Central memory CD8-positive, alpha-beta T cell (primary cell): ENCODE measurements at places on chromosomes 7 and 10.
A peak's percentile ranks its signal among the peaks of the same experiment; 100 is the strongest.

DNA sequence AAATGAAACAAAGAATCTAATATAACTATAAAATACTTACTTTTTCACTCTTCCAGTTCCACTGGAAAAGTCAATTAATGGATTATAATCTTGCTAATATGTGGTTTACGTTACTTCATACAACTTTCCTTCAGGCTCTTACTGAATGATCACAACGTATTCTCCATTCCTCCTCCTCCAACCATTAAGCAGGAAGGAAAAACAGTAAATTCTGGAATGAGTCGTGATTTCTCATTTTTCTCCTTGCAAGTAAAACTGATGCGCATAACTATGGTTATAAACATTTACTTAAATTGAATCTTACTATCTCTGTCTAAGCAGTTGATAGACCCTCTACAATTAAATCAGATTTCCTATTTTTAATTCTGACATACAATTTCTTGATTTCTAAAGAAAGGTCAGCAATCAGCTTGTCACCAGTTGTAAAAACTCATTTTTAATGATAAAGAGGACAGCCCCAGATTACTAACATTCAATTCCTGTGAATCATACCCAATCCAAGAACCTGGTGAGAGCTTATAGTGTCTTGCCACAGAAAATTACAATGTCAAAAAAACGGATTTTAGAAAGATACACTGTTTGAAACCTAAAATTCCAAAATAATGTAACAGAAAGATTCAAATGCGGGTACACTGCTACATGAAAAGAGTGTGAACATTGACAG is 64.3 kb downstream of the EZH2 start:
- no peak for DNase-seq

GRCh38 chr7:39248041-39248691 is 270.5 kb downstream of the POU6F2 start:
- no peak for DNase-seq

- DNase-seq, result no peak
These were observed 27.9 kb upstream of the SH2B2 start for GRCh38 chr7:102258749-102259107.

DNA sequence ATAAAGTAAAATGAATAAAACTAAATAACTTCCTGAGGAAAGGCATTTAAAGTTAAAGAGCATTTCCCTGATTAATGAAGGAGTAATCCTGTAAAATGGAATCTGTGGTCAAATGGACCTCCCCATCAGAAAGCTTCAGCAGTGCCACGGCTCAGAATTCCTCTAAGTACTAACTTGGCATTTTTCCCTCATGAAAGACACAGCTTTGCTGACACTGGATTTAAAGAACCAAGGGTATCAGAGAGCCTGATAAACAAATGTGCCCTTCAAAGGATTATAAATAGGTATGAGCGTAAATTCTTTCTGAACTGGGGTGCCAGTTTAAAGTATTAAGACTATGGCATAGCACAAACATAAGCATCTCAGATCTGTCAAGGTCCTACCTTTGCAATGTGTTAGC is 24.2 kb upstream of the RNF148 start:
- DNase-seq, result no peak

DNA sequence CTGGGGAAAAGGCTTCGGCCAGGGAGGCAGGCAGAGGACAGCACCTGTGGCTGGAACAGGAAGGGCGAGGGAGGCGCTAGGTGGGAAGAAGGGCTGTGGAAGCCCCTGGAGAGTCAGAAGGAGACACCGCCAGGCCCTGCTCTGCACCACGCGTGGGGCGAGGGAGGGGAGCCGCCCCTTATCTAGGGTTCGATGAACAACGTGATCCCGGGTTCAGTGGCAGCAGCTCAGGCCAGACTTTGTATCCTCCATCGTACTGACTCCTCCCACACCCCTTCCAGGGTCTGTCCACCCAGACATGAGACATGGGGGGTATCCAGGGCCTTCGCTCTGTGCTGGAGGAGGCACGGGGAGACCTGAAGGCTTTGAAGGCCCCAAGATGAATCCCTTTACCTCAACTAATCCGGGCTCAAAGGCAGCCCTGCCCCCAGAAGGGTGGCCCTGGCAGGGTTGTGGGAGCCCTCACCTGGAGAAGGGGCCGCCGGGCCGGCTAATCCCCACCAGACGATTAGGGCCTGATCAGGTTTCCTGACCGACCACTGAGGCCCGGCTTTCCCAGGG is 110.8 kb downstream of the PDGFA start:
- no peak for DNase-seq

DNA sequence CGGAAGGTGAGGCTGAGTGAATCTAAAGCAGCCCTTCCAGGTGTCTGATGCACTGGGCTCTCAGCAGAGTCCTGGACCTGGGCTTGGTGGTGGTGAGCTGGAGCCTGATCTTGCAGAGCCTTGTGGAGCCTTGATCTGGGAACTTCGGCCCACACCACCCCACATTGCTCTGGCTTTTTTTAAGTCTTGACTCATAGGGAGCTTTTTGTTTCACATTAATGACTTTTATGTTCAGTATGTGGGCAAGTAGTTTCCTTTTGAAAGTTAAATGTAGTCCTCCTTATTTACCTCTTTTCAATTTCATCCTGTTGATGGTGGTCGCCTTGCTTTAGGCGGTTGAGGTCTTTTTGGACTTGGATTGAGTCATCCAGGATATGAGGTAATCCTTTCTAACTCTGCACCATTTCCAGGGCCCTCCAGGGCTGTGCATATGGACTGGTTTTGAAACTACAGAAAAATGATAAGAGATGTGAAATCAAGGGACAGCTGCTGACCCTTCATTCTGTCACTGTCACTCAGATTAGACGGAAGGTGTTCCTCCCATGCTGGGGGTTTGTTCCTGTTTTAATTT is 2.9 kb upstream of the NRAP start:
- no peak for DNase-seq

- no peak for DNase-seq
These were observed 335.3 kb downstream of the MAGI2 start for GRCh38 chr7:79118143-79118542.

- no peak for DNase-seq
These were observed 1.7 kb upstream of the FAM237B start for GRCh38 chr7:90322837-90323236.

GRCh38 chr10:79331709-79332108 is 15.6 kb upstream of the PPIF start:
- DNase-seq, result peak; percentile 46
